ENCODE measurements at places on chromosomes 12 and 14.

DNA sequence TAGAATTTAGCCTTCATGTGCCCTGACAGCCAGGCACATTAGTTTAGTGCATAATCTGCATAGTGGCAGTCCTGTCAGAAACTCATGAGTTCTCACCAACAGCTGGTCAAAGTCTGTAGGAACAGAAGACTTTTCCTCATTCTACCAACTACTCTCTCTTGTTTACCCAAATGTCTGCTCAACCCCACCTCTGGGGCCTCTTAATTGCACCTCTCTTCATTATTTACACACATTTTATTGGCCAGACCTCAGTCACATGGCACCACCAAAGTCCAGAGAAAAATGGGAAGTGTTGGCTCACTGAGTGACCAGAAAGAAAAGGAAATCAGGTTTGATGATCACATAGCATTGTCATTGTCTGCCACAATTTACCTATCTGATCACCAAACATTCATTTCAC lies 114.6 kb upstream of the PLXNC1 start:
- DNase-seq, result no peak

DNA sequence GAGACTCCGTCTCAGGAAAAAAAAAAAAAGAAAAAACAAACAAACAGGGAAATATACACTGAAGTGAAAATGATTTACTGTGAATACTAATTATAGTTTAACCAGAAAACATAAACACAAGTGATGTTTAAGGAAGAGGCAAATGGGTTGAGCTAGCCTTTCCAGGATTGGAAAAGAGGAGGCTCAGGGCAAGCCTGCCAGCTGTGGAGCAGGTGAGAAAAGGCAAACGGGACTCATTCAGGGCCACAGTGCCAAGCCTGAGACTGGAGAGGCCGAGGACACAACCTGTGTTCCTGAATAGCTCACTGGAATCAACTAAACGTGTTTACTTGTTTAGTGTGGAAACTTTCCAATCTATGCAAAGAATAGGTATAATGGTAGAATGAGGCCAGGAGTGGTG lies 35.7 kb upstream of the MAPKAPK5 start:
- DNase-seq, result no peak

DNA sequence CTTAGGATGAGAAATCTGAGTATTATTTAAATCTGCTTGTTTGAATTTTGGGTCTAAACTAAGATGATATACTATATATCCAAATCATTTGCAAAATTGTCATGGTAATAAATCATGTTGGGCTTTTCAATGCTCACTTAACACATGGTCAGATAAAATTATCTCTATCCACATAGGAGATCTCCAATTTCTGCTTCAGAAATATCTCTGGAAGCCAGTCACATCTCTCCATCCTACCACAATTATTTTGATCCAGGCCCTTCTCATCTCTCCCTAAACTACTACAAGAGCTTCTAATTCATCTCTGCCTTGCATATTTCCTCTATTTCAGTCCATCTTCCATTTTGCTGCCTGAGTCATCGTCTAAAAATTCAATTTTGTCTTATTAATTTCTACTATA lies 3.8 kb downstream of the DCN start:
- DNase-seq, result no peak

GRCh38 chr14:82935691-82936090 lies 1402.0 kb upstream of the SEL1L start:
- DNase-seq, result no peak

DNA sequence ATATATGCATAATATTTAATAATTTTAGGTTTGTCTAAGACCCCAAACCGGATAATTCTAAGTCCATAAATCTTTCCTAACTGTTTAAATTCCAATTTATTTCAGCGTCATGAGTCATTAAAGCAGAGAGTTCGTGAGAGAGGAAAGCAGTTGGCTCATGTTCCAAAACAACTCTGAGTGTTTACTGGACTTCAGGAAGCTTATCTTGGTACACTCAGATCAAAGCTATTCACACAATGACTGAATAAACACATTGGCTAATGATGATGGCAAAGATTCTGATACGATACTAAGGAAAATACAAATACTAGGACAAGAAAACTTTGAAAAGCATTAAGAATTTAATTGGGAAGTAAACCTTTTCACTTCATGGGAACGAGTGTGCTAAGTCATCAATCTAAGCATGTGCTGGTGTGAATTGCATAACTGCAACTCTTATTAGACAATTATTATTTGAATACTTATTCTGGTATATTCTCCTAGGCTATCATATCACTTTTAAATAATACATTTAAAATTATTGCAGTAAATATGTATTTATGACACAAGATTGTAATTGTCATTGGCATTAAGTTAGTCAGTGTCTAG lies 34.8 kb upstream of the CLEC14A start:
- DNase-seq, result no peak

GRCh38 chr12:131340616-131341210 lies 370.2 kb upstream of the SFSWAP start:
- DNase-seq, result no peak

- DNase-seq, result no peak
Observed at GRCh38 chr12:117699575-117699974, 269.2 kb downstream of the KSR2 start.

GRCh38 chr12:19402743-19403431 lies 36.4 kb upstream of the AEBP2 start:
- no peak for DNase-seq

DNA sequence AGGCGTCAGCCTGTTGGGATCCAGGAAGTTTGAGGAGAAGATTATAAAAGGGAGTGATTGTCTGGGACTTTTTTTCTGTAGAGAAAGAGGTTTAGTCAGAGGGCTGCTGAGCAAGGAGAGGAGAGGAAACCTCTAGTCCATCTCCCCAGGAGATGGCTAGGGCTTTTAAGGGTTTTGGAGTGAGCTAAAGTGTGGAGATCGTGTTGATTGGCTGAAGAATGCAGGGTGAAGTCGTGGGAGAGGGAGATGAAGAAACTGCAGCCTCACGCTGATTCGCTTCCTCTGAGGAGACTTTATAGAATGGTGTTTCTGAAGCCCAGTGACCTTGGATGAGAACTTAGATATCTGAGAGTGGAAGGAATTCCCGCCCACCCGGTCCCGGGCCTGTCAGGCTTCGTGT lies 193.7 kb upstream of the PWP1 start:
- DNase-seq, result no peak

DNA sequence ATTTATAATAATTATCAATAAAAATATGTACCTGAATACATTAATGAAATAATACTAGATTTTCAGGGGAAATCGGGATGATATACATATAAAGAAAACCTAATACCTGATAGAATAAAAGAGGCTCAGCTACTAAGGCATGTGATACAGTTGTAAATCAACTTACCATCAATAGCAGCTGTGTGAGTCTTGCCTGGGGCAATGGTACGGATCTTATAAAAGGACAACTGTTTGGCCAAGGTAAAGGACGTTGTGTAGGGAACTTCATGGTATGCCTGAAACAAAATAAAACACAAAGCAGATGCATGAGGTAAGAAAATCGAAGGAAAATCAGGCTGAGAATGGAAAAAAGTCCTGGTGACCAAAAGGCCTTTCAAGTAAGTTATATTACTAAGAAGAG lies 25.4 kb downstream of the NEK9 start:
- DNase-seq, result no peak

GRCh38 chr12:25993901-25994651 lies 35.6 kb downstream of the RASSF8 start:
- no peak for DNase-seq
